ENCODE measurements at places on chromosomes 5 and 9. TPM values are rescaled to one million over a fixed set of nuclear protein-coding genes. Genes with fewer than 3 reads are reported as not detected.

The NUTM2F gene
- total RNA-seq, result not detected

GRCh38 chr9:36949466-36949865, 84.6 kb downstream of the PAX5 start:
- DNase-seq, result no peak

DNA sequence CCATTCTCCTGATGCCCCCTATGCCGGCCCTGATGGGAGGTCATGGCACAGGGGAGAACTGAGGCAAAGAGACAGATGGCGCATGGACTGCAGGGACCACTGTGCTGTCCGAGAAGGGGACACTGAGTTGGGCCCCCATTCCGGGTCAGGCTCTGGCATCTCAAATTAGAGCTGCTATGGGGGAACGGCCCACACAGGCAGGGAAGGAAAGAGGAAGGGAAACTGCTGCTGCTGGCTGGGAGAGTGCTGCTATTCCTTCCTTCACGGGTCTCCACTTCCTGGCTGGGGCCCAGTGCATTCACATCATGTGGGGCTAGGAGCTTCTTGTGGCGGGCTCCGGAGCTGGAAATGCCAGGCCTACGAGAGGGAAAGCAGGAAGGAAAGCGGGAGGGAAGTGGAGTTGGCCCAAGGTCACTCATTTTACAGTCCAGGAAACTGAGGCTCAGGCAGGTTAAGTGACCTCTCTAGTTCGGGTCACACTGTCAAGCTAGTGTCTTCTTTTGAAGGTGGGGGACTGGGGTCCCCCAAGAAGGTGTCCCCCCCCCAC, 1.3 kb upstream of the CARD19 start:
- no peak for DNase-seq

GRCh38 chr5:82480331-82480730, 202.2 kb upstream of the RPS23 start:
- peak; percentile 15 for DNase-seq

GRCh38 chr9:38118862-38119438, 49.9 kb upstream of the SHB start:
- no peak for DNase-seq

DNA sequence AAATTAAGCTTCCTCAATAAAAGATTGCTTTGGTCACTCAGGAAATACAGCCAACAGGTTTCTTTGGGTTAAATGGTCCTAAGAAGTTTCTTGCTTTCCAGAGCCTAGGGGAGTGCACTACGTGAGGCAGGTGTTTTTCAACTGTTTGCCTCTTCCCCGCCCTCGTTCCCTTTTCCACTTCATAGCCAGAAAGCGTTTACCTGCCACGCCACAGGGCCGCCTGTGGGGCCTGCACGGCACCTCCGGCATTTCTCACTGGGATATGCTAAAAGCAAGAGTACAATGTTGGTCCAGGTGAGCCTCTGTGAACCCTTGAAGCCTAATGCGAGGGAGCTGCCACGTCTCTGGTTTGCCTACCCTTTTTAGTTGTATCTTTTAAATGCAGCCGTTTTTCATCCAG, 167.6 kb upstream of the OTULINL start:
- no peak for DNase-seq

- DNase-seq, result no peak
These were observed 26.7 kb downstream of the ERGIC1 start for GRCh38 chr5:172860520-172861443.

DNA sequence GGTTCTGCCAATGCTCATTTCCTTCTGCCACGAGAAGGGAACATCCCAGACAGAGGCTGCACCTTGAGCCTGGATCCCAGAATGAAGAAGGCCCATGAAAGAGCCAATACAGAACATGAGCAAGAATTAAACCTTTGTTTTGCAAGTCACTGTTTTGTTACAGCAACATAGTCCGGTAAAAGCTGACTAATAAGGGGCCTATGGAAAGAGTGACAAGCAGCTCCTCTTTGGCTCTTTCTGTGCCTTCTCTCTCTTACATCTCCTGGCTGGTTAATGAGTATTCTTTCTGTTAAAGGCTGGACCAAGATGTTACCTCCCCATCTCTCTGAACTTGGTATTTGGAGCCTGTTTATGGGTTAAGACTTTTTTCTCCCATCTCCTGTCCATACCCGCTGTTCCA, 10.8 kb downstream of the GFRA3 start:
- DNase-seq, result no peak

DNA sequence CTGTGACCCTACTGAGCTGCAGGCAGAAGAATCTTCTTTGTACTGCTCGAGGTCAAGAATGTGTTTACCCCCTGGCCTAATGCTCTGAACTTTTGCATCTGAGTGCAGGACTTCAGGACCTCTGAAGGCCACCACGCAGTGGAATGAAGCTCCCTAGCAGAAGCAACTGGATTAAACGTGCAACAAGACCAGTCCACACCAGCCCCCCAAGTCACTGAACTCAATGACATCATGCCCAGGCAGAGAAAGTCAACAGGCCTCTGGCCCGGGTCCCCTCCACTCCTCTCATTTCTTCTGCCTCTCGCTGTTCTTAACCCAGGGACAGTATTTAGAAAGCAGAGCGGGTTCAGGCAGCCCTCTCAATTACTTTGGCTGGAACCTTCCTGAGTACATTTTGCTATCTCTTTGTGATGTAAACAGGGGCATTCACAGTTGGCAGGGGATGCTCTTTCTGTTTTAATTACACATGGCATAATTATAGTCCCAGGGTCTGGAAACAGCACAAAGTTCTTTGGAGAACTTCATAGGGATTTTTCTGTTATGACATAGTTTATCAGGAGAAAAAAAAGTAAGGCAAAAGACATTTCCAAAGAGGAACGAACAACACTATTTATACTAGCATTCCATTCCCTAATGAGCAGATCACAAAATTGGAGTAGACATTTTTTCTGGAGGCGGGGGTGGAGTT, 108.2 kb upstream of the SPATA31D4 start:
- no peak for DNase-seq

DNA sequence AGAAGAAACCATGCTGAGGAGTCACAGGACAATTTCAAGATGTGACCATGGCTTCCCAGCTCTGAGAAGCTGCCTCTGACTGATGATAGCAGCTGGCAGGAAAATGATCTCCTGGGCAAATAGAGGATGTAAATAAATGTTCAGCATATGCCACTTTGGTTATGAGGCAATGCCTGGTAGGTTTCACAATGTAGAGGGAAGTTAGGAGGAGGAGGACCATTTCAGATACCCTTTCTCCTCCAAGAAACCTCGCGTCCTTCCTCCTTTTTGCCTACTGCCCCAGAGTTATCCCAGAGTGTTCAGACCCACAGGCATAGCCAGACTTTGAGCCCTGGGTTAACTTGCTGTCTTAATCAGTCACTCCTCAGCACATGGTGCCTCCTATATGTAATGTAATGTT, 541.6 kb upstream of the DAP start:
- DNase-seq, result no peak

- no peak for DNase-seq
These were observed 745.2 kb upstream of the C9orf72 start for GRCh38 chr9:28318515-28318914.

The ST8SIA4 gene
- total RNA-seq, result not detected

DNA sequence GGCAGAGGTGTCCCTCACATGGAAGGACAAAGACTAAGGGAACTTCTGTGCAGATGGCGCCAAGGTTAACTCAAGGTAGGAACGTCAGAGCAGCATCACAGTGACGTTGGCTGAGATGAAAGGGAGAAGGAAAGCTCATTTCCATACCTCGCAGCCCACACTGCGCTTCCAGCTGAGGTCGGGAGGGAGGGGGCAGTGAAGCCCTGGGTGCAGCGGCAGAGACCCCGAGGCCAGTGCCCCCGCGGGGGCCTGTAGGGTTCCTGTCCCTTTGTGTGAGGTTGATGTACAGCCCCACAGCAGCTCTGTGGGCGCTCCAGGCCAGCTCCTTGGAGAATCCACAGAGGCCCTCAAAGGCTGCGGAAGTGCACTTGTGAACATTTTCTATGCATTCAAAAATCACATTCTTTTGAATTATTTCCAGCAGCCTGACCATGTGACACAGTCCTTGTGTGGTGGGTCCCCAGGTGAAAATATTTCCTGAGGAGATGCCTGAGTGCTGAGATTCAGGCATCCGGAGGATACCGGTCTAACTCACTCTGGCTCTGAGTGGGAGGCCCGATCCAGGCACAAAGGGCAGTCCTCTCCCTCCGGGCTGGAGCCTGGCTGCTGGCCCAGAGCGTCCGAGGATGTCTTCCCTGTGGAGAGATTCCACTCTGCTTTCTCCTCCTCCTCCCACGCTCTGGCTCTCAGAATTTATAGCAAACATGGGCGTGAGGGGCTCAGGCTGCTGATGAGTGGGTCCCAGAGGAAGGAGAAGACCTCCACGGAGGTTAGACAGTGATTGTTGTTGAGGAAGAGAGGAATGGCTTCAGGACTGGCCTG, 150.7 kb downstream of the ICE1 start:
- no peak for DNase-seq

- DNase-seq, result no peak
These were observed 232.3 kb upstream of the PAPPA start for GRCh38 chr9:115921301-115921700.

GRCh38 chr5:35833224-35833623, 23.5 kb upstream of the IL7R start:
- no peak for DNase-seq

DNA sequence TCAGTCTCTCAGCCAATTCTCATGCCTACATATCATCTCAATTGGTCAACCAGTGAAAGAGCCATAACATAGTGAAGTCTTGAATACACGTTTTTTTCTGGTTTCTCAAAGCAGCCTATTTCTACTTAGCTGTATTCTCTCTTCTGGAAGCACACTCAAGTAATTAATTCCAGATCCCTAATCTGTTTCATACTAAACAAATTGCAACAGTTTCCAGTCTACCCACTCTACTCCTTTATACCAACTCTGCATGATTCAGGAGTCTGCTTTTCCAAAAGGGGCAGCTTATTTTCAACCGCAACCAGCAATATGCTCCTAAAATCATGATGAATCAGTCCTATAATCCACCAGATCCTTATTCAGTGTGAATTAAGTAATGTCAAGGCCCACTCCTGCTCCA, 211.7 kb downstream of the TLE1 start:
- DNase-seq, result no peak

The GMCL2 gene
- total RNA-seq, result not detected

The NTNG2 gene
- not detected for total RNA-seq

The C5orf58 gene
- not detected for total RNA-seq

DNA sequence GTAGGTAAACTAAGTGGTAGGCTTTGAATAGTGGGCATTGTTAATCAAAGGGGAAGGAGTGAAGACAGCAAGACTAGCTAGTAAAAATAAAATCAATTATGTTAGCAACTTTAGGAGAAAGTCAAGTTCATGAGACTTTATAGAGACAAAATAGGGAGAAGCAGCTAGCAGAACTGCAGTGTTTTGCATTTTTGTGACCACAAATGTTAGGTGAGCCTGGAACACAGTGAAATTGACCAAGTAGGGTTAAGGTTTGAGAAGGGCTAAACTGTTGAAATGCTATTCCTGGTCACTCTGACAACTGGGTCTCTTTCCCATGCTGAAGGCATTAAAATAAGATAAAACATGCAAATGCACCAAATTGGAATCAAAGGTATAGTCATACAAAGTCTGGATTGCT, 13.0 kb downstream of the SEC61B start:
- no peak for DNase-seq

The C9orf153 gene
- not detected for total RNA-seq

The SPATA31C1 gene
- total RNA-seq, result not detected

The ST6GALNAC6 gene
- total RNA-seq, result 42.9 TPM

- DNase-seq, result no peak
These were observed 152.4 kb downstream of the ALDH1A1 start for GRCh38 chr9:72800328-72800994.

The SLC6A3 gene
- total RNA-seq, result not detected

The MSX2 gene
- total RNA-seq, result 3.0 TPM

- no peak for DNase-seq
These were observed 150.1 kb upstream of the MPDZ start for GRCh38 chr9:13429301-13430190.

The GFM2 gene
- 54.3 TPM for total RNA-seq

The ZNF366 gene
- not detected for total RNA-seq

The ACO1 gene
- total RNA-seq, result 37.9 TPM

The BSPRY gene
- not detected for total RNA-seq

DNA sequence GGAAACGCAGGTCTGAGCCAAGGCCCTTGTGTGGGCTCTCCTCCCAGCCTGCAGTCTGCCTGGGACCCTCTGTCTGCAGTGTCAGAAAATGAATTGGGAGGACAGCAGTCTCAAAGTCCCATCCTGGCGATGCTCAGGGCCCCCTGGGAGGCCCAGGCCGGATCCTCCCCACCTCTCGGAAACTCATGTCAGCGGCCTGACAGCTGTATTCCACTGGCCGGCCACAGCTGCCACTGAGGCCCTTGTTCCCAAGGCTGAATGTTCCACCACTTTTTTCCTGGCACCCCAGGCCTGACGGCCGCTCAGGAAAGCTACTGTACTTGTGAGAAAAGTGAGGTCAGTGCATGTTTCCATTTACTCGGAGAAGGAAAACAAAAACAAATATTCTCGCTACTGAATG, 180.0 kb downstream of the FGF18 start:
- DNase-seq, result peak; percentile 38

The CNOT6 gene
- 32.9 TPM for total RNA-seq

GRCh38 chr5:43315263-43315662, 2.1 kb upstream of the HMGCS1 start:
- no peak for DNase-seq

The TRIP13 gene
- total RNA-seq, result 108 TPM

The ANKHD1 gene
- 82.0 TPM for total RNA-seq

GRCh38 chr9:136230365-136230764, 15.2 kb downstream of the QSOX2 start:
- no peak for DNase-seq

GRCh38 chr9:85416715-85417114, 325.0 kb downstream of the AGTPBP1 start:
- DNase-seq, result no peak

DNA sequence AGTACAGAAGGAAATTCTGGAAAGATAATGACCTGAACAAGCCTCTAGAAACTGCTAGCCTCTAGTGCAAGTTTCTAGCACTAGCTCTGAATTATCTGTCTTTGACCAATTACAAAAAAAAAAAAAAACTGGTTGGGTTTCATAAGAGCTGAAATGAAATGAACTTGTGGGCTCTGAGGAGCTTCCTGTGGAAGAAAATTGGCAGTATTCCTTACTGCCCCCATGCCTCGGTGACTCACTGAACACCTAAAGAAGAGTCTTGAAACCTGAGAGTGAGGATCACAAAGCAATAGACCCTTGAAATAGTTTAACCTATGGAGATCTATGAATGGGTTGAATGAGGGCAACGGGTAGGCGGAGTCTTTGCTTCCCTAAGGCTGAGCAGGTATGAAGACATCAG, 263.6 kb upstream of the RASA1 start:
- DNase-seq, result no peak
